ENCODE measurements at places on chromosomes 1 and 21.

GRCh38 chr1:225746361-225747179 is 31.1 kb upstream of the SRP9 start:
- peak; percentile 75 for DNase-seq

DNA sequence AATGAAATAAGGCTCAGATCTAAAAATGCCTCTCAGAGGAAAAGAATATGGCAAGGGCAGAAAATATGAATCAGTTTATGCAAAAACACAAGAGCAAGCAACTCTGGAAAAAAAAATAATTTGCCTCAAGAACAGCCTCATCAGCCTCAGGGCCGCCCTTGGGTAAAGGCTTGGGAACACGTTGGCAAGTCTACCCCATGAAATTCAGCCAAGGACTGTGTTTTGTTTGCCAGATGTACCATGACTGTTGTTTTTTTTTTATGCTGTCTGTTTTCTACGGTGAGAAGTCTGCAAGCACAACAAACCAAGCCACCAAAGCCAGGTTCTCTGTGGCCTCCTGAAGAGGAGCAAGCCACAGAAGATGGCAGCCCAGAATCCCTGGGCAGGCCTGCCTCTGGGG is 18.0 kb downstream of the HHIPL2 start:
- no peak for DNase-seq

DNA sequence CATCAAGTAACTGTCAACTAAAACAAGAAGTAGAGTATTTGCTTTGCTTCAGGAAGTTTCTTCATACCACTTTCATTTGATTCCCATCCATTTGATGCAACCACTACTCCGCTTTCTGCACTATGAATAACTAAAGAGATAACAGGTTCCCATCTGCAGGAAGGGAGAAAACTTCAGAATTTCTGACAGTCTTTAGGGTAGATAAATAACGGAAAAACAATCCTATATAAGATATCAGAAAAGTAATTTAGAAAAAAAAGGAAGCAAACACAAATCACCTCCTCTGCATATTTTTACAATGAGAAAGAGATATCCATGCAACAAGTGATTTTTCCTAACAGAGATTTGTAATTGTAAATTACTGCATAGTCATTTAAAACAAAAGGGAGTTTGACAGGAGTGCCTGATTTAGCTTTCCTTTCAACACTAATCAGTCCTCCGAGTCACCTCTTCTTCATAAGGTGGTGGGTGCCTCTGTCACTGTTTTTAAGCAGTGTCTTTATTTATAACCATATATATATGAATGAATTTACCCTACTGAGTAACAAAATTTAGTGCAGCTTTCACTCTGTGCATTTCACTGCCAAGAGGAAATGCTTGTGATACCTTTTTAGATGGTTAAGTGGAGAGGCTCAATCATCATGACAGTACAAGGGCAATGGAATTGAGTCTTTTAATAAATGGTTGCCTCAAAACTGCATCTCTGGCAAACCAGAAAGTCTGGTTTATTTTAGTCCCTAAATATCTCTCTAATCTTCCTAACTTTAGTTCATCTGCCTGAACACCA is 1920.4 kb downstream of the MRPL39 start:
- DNase-seq: no peak

GRCh38 chr1:209266590-209267205 is 316.8 kb upstream of the CAMK1G start:
- DNase-seq: no peak

GRCh38 chr1:89257041-89257440 is 15.6 kb downstream of the GBP5 start:
- no peak for DNase-seq

DNA sequence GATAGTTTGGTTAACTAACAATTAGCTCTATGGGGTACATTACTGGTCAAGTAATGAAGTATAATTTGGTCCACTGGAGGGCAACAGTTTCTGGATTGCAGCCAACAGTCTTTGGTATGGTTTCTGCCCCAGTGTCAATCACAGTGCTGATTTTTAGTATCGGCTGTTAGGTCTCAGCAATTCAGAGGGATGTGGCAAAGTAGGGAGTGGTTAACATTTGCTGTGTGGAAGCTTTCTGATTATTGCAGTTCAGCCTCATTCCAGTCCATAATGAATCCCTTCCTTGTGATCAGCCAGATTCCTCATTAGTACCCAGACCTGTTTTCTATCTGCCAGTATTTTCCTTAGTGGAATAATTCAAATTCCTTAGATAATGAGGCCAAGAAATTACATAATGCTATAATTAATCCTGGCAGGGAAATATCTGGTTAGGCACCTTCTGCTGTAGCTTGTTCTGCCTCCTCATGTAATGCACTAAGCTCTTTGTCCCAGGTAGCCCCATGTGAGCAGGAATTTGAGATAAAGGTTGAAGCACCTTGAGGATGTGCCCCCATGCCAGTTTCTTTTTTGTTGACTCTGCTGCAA is 14.0 kb downstream of the F3 start:
- no peak for DNase-seq

- DNase-seq: no peak
Observed at GRCh38 chr1:116097626-116098025, 13.6 kb upstream of the MAB21L3 start.

GRCh38 chr1:230858918-230859729 is 9.2 kb downstream of the C1orf198 start:
- DNase-seq: no peak

DNA sequence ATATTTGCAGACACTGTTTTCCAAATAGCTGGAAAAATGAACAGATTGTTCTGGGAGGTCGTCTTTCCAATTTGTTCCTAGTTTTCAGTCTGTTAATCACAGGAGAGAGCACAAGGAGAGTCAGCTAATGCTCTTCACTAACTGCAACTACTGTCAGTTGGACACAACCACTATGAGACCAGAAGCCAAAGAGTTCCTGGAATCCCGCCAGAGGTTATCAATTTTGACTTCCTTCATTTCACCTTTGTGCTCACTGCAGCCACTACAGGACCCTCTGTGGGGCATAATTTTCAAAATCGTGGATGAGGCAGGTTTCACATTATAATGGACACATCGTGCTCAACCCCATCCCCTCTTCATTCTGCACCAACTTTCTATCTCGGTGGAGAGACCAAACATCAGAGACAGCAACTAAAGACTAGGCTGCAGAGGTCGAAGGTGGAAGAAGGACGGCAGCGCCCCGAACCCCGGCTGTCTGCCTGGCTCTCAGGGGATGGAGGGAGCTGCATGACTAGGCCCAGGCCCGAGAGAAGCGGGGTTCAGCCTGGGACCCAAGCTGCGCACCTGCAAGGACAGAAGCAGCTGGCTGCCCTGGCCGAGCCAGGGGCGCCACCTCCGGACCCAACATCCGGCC is 602 bp downstream of the KIAA0319L start:
- no peak for DNase-seq

DNA sequence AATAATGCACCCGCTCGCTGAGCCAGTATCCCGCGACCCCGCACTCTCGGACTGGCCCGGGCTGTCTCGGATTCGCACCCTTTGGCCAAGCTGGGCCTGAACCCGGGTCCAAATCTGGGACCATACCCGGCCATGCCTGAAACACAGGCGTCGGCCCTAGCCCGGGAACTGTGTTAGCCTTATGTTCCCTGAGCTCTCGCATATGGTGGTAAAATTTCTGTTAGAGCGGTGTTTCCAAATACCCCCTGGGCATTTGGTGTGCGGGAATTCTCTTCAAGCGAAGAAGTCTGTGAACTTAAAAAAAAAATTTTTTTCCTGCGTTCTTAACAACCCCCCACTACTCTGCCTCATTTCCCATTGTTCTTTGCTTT is 3.1 kb downstream of the RNF220 start:
- DNase-seq: no peak

DNA sequence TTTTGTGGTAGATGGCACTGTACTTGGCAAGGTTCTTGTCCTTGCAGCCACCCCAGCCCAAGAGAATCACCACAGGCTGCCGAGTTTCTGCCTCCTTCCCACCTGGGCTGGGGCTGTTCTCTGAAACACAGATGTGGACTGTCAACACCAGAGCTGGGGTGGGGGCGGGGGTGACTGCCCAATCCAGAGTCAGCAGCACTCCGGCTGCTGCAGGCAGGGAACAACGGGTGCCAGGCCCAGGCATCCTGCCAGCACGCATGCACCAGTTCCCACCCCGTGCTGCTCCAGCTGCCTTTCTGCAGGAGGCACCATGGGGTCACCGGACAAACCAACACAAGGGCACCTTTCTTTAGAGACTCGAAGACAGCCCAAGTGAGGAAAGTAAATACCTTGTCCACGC is 14.1 kb downstream of the TMEM53 start:
- peak; percentile 74 for DNase-seq

DNA sequence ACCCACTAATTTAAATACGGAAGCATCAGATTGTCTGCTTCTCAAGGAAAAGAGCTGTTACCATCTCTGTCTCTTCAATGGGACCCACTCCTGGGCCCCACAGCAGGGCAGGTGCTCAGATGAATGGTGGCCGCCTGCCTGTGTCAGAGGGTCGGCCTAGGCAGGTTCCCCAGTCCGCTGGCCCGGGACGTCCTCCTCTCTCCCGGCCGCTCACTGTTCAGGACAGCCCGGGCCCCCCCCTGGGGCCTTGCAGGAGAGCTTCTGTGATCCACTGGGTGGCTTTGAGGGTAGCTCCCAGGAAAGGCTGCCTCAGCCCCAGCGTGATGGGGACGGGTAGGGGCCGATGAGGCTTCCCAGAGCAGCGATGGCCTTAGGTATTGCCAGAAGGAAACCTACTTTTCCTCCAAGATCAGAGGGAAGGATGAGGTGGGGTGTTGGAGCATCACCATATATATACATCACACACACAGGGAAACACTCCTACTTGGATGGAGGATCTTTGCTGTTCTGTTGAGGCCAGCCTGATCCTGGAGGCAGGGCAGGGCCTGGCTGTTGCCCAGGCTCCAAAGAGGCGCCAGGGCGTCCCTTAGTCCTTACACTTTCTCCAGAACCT is 231.3 kb downstream of the SDCCAG8 start:
- DNase-seq: no peak

GRCh38 chr1:110212169-110213142 is 2.3 kb downstream of the KCNC4 start:
- no peak for DNase-seq

DNA sequence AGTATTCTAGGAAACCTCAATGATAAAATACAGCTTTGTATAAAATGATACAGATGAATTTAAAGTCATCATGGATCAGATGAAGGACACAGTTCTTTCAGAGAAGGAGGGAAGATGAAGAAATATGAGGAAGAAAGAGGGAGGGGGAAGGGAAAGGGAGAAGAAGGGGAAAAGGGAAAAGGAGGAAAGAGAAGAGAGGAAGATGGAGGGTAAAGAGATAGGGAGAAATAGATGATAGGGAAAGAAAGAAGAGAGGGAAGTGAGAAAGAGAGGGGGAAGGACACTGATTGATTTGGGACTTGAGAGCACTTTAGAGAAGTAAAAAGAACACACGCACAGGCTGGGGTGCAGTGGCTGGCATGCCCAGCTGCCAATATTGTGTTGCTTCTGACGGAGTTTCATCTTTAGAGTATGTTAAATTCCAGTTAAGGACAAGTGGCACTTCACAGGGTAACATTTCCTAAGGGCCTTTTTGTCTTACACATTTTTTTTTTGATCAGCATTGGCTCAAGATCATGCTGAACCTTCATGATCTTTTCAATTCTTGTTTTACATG is 235.9 kb upstream of the DMRTA2 start:
- no peak for DNase-seq

- DNase-seq: no peak
Observed at GRCh38 chr1:154556422-154556821, 2.0 kb downstream of the UBE2Q1 start.

DNA sequence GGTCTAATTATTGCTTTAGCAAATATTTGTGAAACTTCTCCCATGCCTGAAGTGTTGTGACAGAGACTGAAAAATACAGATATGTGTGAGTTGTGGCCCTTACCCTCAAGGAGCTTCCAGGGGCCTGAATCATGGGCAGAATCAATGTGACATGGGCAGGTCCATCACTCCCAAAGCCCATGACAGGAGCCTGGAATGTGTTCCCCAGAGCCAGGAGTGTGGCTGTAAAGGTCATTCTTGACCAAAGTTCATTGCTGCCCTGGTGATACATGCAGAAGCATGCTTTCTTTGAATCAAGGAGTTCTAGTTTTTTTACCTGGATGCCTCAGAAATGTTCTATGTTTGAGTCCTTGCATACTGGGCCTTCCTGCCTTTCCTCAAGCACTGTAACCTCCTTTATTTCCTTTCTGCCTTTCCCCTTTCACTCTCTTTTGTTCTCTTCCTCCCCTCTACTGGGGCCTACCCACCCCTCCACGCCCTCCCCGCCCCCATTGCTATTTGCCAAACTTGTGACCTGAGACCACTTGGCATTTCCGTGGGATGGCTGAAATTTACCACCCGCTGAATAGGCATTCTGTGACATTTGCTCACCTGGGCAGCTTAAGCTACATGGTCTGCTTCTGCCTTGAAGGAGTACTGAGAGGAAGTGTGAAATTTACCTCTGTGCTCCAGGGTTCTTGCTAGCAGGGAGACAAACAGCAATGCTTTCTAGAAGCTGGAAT is 19.7 kb downstream of the PBX1 start:
- no peak for DNase-seq

GRCh38 chr1:56625819-56626440 is 19.2 kb upstream of the PRKAA2 start:
- DNase-seq: no peak

DNA sequence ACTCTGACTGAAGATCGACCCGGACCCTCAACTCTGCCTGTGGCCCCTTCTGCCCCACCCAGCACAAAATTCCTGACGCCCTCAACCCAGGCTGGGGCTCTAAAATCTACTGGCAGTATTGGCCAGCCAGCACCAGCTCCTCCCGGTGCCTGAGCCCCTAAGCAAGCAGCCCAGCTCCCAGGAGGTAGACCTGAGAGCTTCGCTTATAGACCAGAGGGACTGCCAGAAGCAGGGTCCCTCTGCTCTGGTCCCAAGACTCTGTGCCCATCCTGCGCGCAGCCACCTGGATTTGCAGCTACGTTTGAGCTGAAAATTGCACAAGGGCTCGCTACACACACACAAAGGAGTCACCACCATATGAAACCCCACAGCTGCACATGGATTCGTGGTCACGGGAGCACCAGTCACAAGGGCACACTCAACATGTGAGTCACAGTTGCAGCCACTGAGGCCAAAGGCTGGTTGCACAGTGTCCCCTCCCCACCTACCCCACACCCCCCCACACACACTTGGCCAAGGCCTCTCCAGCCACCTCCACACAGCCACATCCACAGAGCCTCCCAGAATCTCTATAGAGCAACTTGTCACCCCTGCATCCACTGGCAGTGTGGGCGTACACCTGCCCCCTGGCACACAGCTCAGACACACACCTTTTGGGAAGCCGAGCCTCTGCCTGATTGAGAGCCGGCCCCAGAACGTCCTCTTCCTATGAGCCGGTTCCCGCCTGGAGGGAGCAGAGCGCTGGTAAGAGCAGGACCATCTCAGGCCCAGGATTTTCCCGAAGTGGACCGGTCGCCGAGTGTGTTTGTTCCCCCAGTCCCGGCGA is 1.1 kb upstream of the DMBX1 start:
- no peak for DNase-seq
